ENCODE measurements at places on chromosomes 5 and 9.

DNA sequence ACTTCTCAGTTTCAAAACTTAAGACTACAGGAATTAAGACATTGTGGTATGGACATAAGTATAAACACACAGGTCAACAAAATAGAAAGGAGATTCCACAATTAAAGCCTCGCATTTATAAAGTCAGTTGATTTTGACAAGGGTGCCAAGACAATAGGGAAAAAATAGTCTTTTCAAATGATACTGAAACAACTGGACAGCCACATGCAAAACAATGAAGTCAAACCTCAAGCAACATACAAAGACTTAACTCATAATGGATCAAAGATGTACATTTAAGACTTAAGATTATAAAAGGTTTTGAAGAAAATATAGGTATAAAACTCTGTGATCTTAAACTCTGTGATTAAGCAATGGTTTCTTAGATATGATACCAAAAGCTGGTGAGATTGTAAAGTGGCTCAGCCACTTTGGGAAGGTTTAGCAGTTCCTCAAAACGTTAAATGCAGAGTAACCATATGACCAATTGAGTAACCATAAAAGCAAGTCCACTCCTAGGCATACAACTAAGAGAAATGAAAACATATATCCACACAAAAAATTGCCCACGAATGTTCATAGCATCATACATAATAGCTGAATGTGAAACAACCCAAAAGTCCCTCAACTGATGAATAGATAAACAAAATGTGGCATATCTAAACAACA, 22.0 kb downstream of the HINT1 start:
- no peak for DNase-seq

DNA sequence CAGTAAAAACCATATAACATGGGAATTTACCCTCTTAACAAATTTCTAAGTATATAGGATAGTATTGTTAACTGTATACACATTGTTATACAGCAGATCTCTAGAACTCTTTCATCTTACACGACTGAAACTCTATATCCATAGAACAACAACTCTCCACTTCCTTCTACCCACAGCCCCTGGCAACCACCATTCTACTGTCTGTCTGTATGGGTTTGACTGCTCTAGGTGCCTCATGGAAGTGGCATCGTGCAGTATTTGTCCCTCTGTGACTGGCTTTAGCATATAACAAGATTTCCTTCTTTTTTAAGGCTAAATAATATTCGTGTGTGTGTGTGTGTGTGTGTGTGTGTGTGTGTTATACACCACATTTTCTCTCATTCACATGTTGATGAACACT, 100.7 kb downstream of the ZNF462 start:
- no peak for DNase-seq

- no peak for DNase-seq
Observed at GRCh38 chr9:21316032-21316842, 11.1 kb upstream of the IFNA5 start.

DNA sequence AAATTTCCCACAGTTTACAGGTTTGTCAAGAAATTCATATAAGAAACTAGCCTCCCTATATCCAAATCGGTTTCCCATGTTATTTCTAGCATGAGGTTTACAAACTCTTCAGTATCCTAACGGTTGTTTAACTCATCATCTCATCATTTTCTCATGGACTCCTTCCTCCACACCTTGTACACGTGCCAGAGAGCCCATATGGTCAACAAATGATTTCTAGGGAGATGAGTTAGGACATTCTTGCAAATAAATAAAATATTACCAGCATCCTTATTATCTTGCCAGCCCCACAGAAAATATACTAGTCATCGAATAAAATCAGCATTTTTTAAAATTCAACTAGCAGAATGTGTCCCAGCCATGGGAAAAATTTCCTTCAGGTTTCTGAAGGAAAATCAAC, 285.2 kb downstream of the EBF1 start:
- DNase-seq: no peak

- no peak for DNase-seq
Observed at GRCh38 chr5:143061161-143061945, 291.2 kb downstream of the ARHGAP26 start.

GRCh38 chr5:139462586-139463276, at the start of gene ECSCR:
Gene ECSCR (minus strand): TSS chr5:139462743. CDS start chr5:139462670, 73 bp downstream.
- no peak for DNase-seq

DNA sequence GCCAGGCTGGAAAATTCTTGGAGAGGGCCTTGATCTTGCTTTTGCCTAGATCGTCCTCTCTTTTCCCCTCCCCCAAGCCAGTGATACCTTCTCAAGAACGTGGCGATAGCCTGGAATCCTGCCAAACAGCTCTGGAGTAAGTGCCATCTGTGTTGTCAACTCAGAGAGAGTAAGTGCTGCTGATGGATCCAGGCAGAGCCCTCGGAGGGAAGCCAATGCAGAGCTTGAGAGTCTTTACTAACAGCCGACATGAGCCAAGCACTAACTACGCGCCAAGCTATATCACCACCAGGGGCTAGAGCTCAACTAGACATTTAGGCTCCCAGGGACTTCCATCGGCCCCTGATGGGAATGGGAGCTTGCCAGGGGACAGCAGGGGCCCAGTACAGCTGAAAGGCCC, 17.6 kb downstream of the RAPGEF1 start:
- DNase-seq: no peak

GRCh38 chr9:91813176-91813795, 136.7 kb downstream of the ROR2 start:
- DNase-seq: no peak

DNA sequence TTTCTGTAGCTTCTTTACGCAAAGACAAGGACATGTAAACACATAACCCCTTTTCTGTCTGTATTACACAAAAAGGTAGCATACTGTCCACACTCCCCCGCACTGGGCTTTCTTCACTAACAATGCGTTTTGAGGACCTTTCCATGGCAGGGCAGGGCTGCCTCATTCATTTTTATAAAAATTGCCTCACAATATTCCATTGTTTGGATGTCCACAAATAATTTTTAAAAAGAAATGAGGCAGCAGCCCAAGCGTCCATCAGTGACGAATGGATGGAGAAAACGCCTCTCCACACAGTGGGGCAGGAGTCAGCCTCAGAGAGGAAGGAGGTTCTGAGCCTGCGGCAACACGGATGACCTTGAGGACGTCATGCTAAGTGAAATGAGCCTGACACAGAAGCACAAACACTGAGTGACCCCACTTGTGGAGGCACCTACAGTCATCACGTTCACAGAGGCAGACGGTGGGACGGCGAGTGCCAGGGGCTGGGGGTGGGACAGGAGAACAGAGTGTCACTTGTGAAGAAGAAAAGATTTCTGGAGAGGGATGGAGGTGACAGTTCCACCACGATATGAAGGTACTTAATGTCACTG, 67.8 kb downstream of the RASGEF1C start:
- DNase-seq: no peak
